ENCODE measurements at places on chromosomes 6 and 20. TPM values are rescaled to one million over a fixed set of nuclear protein-coding genes. Genes with fewer than 3 reads are reported as not detected.

DNA sequence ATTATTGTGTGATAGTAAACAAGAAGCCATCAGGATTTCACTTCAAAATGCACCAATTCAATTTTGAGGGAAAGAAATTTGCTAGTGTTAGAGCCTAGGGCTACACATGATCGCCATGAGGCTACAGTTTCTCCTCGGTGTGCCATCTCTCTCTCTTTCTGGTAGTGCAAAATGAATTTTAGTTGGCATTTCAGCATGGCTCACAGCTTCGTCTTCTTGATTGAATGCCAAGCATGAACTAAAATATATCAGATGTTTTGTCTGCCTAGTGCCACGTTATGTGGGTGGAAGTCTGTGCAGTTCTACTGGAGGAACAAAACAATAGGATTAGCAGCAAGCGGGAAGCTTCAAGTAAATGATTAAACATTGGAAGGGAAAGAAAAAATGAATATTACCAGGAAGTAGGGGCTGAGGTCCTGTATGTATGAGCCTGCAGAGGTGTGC, 6.8 kb upstream of the MRAP2 start:
- no peak for DNase-seq

DNA sequence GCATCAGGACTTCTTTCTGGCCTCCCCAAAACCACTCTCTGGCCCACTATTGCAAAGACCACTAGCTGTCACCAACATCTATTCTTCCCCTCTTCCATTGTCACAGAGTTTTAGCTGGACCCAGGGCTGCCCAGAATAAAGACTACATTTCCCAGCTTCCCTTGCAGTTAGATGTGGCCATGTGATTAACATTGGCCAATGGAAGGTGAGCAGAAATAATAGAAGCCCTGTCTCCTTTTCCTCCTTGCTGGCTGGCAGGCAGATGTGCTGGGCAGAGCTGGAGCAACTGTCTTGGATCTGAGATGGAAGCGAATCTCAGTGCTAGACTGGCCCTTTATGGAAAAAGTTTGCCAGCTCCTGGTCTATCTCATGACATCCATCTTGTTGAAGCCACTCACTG, 97.0 kb downstream of the KCNB1 start:
- peak; percentile 8 for DNase-seq

Gene TRDN
- not detected for total RNA-seq

GRCh38 chr6:63394656-63395308, 75.0 kb upstream of the LGSN start:
- DNase-seq: no peak

Gene HNF4A
- total RNA-seq: not detected

- no peak for DNase-seq
Measured at GRCh38 chr20:39259010-39259803, 297.1 kb downstream of the DHX35 start.

DNA sequence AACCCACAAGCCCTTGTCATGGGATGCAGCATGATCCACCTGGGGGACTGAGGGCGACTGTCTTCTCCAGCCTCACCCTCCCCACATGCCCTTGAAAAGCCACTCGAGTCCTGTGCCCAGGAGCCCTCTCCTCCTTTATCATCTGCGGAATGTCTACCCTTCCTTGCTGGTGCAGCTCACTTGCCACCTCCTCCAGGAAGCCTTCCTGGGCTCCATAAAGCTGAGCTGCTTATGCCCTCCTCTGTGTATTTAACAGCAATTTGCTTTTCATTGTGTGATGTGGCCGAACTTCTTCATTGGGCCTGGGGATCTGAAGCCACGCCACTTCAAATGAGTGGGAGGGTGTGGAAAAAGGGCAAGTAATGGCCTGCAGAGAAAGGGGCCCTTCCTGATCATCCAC, 17.8 kb upstream of the RBPJL start:
- DNase-seq: no peak
